ENCODE measurements at places on chromosomes 11 and 22.

- DNase-seq, result no peak
Measured at GRCh38 chr11:6377902-6378639, 12.2 kb upstream of the SMPD1 start.

DNA sequence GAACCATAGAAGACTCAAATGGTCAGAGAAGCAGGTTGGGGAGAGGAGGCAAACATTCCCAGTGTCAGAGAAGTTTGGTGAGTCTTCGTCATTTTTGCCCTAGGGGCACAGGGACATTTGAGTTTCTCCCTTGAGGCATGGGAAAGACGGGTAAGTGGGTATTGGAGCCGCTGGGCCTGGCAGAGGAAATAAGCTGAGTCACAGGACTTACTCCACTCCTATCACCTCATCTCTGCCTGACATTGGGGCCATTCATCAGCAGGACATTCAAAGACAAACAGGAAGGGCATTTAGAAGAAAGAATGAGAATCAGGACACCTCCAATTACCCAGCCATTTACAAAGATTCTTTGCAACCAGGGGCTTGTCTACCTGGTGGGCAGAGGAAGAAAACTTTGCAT is 100.7 kb upstream of the SEZ6L start:
- no peak for DNase-seq

DNA sequence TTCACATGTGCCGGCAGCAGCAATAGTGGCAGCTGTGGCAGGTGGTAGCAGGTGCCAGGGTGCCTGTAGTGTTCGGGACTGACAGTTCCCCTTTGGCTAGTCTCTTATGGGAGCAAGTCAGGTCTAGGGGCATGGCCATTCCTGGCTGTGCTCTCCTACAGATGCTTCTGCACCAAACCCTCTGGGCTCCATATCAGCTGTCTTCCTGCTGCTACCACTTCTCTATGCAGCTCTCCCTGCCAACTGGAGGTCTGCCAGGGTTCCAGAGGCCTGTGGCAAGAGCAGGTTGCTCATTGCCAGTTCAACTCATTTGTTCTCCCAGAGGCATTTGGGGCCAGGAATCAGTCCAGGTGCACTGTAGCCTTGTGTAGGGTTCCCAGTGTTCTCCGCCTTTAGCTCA is 473.7 kb downstream of the JRKL start:
- DNase-seq, result no peak

DNA sequence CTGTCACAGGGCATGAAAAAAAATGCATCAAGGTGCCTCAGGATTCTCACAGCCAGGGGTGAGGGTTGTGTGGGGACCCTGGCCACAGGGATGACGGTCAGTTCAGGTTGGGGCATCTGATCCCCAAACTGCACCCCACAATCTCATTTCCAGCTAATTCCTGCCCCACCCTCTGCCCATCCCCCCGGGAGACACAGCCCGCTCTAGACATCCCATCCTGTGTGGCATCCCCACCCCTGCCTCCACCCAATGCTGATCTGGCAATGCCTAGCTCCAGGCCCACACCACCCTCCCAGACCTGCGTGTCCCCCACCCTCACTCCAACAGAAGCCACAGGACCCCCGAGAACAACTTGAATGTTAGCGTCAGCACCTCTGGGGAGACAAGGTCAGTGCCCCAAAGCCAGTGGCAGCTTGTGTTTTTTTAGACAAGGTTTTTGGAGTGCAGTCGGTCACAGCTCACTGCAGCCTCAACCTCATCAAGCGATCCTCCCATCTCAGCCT is 25.3 kb downstream of the TSPAN4 start:
- no peak for DNase-seq

- no peak for DNase-seq
Measured at GRCh38 chr11:47991894-47992293, 11.5 kb downstream of the PTPRJ start.

GRCh38 chr22:25697181-25697664 is 44.8 kb upstream of the MYO18B start:
- DNase-seq, result no peak

DNA sequence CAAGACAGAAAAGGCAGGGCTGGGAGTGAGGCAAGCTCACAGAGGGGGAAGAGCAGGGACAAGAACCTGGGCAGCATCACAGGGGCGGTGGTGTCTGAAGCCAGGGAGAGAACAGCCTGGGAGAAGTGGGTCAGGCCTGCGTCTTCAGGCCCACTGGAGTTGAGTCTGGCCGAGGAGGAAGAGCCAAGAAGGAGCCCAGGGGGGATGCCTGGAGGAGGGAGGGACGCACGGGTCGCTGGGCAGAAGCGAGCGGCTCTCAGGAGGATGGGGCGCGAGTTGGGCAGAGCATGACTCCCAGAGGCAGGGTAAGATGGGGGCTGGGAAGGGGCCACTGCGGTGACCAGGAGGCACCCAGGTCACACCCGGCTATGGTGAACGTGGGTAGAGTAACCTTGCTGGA is 18.5 kb downstream of the LRFN4 start:
- no peak for DNase-seq

DNA sequence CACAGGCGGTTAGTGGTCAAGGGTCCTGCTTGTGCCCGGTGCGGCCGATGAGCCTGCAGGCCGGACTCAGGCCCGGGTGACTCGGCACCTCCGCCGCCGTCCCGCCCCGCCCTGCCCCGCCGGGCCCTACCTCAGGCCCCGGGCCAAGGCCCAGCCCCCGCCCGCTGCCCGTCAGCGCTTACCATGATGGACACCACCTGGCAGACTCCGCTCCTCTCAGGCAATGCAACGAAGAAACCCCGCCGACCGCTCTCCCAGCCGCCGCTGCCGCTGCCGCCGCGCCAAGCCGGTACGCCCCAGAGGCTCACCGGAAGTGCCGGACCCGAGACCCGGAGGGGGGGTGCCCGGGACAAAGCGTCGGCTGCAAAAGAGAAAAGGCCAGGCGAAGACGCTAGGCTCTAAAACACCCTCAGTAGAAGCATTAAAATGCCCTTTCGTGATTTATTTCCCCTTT is at the start of gene UFD1:
Gene UFD1, minus strand, starts transcription at position 293 of the 454 bp plus-strand sequence. Its CDS starts 108 bp downstream, at position 185.
- no peak for DNase-seq

- no peak for DNase-seq
Measured at GRCh38 chr11:87176044-87176443, 138.3 kb downstream of the TMEM135 start.

DNA sequence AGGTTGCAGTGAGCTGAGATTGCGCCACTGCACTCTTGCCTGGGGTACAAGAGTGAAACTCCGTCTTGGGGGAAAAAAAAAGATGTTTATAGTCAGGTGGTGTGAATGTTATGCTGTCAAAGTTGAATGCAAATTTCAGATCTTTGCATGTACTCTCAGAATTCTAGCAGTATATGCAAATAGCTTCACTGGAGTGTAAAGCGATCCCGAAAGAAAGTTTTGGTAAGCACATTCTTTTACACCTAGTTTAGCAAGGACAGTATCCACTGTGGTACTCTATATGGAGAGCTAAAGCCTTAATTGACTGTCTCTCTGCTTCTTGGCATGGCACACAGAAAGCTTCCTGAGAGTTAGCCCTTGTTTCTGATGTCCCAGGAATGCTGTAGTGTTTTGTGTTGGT is 4.0 kb downstream of the JAM3 start:
- no peak for DNase-seq

DNA sequence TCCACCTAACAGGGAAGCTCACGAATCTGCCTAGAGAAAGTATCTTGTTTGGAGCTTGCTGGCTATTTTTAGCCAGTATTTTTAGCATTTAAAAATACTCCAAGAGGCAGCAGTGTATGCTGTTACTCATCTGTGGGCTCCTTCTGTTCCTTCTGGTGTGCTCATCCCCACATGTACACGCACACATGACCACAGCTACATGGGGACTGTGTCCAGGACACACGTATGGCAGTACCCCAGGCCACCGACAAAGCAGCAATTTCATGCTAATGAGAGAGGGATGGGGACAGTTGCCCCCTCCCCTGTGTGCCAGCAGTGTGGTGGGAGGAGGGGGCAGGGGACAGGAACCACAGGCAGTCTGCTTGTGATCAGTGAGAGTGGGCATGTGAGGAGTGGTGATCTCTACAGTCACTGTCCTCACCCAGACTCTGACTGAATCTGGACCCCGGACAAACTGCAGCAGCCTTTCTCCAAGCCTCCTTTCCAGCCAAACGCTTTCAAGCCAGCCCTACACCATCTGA is 16.4 kb downstream of the USP2 start:
- no peak for DNase-seq

DNA sequence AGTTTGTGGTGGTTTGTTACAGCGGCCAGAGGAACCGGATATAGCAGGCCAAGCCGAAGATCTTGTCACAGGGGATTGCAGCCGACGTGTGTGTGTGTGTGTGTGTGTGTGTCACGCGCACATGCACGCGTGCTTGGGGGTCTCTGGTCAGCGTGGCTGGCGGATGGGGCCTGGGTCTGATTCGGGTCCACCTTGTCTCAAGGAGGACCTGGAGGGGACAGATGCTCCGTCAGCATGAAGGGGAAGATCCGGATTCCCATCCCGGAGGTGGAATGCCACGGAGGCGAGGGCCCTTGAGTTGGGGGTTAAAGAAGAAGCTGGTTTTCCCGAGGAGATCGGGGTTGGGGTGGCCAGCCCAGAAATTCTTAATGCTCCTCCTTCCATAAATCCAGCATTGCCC is 1237.8 kb downstream of the BRD1 start:
- no peak for DNase-seq

GRCh38 chr11:34327804-34328631 is 29.8 kb downstream of the ABTB2 start:
- no peak for DNase-seq

- no peak for DNase-seq
Measured at GRCh38 chr22:21736084-21736642, 569 bp upstream of the YPEL1 start.

- no peak for DNase-seq
Measured at GRCh38 chr11:85751724-85752123, 59.2 kb downstream of the SYTL2 start.

DNA sequence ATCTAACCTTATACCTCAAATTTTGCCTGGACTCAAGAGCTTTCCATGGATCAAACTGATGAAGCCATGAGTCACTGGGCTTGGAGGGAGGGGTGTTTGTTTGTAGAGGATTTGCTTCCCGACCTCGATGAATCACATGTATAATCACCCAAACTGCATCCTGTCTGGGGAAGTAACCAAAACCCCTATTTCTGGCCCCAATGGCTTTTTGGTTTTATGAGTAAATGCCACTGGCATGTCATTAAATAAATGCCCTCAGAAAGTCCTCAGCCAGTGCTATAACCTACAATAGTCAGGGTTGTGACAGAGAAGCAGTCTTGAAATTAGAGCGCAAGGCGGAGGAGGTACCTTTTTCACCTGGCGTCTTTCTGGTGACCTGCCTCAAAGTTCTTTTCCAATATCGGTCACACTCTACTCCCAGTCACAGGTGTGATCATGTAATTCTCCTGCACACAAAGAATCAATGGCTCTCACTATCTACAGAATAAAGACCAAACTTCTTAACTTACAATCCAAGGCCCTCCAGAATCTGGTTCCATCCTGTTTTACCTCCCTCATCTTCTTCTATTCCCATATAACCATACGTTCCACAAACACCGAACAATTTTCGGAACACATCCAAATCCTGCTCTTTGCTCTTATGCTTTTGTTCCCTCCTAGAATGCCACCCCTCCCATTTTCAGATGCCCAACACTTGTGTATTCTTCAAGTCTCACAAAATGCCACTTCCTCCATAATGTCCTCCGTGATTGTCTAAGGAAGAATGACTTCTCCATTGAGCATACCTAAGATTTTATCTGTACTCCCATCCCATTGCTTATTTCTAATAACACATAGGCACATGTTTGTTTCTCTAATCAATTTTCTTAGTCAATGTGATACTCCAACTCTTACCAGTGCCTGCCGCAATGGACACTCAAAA is 81.3 kb upstream of the BLID start:
- DNase-seq, result no peak

- no peak for DNase-seq
Measured at GRCh38 chr22:37269936-37270678, 12.2 kb upstream of the CYTH4 start.

DNA sequence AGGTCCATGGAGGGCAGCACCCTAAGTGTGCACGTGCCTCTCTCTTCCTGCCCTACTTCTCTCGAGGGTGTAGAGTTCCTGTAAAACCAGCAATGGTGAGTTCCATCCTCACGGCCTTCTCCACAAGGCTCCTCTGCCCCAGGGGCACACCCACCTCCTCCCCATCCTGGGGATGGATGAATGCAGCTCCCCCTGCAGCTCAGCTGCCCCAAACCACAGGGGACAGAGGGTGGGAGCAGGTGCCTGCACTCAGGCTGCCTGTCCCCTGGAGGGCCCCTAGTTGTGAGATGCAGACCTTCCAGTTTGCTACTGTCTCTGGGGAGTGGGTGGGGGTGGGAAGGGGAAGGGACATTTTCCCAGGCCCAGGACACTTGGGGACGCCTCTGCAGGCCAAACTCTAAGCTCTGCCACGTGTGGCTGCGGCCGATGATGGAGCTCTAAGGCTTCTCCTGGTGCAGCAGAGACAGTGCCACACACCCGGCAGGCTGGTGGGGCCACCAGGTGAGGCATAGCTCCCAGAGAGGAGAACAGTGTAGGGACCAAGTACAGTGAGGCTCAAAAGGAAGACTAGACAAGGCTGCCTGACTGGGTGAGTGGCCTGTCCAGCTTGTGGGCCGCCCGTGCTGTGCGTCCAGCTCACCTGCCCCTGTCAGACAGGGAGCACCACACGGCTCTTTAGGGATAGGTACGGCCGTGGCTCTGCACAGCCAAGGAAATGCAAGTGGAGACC is 540.9 kb downstream of the TBC1D22A start:
- no peak for DNase-seq

DNA sequence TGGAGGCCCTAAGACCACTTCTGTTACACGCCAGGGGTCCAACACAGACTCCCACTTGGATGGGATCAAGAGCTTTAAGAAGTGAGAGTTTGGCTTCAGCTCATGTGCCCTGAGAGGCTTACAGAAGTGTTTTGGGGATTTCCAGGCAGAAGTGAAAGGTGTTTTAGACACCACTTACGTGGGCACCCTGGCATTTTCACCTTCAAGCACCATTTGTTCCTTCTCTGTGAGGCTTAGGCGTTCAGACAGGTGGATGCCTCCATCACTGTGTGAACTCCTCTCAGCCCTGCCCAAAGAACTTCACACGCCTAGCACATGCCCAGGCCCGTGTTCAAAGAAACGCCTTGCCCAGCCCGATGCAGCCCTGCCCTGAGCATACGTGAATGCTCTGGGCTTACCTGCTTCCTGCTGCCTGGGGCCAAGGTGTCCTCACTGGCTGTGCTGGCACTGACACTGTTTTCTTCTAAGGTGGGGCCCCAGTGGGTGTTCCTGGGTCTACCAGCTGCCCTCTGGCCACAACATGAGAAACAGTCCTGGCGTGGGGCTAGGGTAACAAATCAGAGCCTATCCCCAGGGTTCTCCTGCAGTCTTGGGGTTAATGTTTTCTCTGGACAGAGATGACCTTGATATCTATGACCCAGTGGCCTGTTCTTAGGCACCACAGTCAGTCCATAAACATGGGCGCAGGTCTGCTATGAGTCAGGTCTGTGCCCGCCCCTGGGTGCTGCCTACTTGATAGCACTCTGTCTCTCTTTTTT is 34.0 kb downstream of the AMPD3 start:
- DNase-seq, result no peak

DNA sequence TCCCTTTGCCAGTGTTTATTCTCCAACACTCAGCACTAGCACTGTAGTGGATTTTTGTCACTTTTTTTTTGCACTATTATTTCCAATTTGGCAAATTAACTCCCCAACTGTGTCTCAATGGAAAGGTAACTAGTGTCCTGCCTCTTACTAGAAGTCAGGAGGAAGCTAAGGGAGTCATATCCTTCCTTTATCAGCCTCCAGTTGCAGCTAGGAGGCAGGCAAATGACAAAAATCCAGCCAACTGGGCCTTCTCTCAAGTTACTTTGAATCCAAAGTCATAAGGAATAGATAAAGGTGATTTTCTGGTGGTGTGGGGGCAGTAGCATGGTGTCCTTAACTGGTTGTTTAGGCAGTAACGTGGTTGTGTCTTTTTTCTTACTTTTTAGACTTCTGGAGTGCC is 15.6 kb upstream of the P4HA3 start:
- DNase-seq, result no peak

GRCh38 chr22:39092111-39092862 is 4.8 kb upstream of the APOBEC3H start:
- DNase-seq, result no peak

All from Jurkat, Clone E6-1 (cell line).